ENCODE measurements at places on chromosomes 1 and 21. TPM values are rescaled to one million over a fixed set of nuclear protein-coding genes. Genes with fewer than 3 reads are reported as not detected.

UBE2U gene
- not detected for total RNA-seq

RYR2 gene
- total RNA-seq = 0.88 TPM

NPPA gene
- not detected for total RNA-seq

FCRL6 gene
- 0.21 TPM for total RNA-seq

FCRL5 gene
- total RNA-seq = 1.3 TPM

HES2 gene
- 0.21 TPM for total RNA-seq

SHE gene
- total RNA-seq = 18.5 TPM

HLX gene
- total RNA-seq = 0.26 TPM

CORT gene
- not detected for total RNA-seq

APP gene
- total RNA-seq = 212 TPM

BNIPL gene
- total RNA-seq = not detected

FLG gene
- total RNA-seq = 0.28 TPM

LINGO4 gene
- not detected for total RNA-seq

SPATA1 gene
- 0.26 TPM for total RNA-seq

MYCL gene
- 0.40 TPM for total RNA-seq

ID3 gene
- total RNA-seq = 652 TPM

CBR3 gene
- total RNA-seq = 2.6 TPM

PDE4B gene
- 6.9 TPM for total RNA-seq

TGFB2 gene
- total RNA-seq = 11.0 TPM

HES3 gene
- not detected for total RNA-seq

NUDT17 gene
- 5.6 TPM for total RNA-seq

RO60 gene
- total RNA-seq = 290 TPM

SLC35F3 gene
- 0.26 TPM for total RNA-seq

C1orf226 gene
- 4.6 TPM for total RNA-seq

IFI16 gene
- 50.2 TPM for total RNA-seq

PM20D1 gene
- total RNA-seq = not detected

Data from uterus (tissue), 4 donors.